Kidney epithelial cell (primary cell): ENCODE measurements at places on chromosomes 16 and 17. TPM values are rescaled to one million over a fixed set of nuclear protein-coding genes. Genes with fewer than 3 reads are reported as not detected.

- no peak for DNase-seq
These were observed 118.7 kb downstream of the SKAP1 start for GRCh38 chr17:48311324-48311723.

DNA sequence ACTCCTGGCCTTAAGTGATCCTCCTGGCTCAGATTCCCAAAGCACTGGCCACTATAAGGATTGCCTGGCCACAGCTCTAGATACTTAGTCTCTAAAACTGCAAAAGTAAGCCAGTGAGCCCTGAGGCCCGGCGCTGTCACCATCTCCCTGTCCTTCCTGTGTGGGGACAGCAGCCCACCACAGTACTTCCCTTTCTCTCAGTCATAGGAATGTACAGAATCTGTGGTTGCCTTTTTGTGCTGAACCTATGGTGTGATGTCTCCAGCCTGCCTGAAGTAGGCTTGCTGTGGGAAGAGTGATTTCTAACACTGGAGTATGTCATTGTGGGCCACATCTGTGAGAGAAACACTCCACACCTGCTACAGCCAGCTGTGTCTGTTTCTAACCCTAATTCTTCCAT, 24.7 kb downstream of the NTAN1 start:
- no peak for DNase-seq

The ZMYND15 gene
- 1.4 and 2.9 TPM in 2 replicates for total RNA-seq

DNA sequence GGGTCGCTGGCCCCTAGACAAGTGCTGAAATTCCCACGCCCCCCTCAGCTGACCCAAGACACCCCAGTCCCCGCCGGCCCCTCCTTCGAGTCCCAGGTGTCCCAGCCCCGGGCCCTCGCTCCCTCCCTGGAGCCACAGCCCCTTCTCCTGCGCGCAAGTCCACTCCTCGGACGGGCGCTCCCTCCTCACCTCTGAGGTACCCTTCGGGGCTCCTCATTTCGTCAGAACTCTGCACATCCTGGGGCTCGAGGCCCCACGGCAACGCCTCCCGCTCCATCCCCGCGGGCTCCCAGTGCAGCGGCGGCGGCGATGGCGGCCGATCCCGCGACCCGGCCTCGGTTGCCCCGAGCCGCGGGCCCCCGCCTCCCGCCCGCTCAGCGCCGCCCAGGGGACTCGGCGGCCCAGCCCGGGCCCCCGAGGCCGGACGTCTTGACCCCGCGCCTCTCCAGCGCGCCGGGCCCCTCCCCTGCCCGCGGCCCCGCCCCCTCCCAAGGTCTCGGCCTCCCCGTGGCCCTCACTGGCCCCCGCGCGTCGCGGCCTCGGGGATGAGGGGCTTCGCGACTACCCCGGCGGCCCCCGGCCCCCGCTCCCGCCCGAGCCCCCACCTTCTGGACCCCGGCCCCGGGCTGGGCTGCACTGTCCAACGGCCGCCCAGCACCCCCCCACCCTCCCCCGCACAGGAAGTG, at the start of gene ZNF768:
TSS of gene ZNF768 (minus strand) at position 430 of the 686 bp plus-strand sequence. CDS start at position 277, 153 bp downstream.
- no peak for DNase-seq

The ASIC2 gene
- total RNA-seq: 0.14 and 0.25 TPM in 2 replicates

GRCh38 chr17:79994602-79995001, 41.1 kb downstream of the TBC1D16 start:
- no peak for DNase-seq

DNA sequence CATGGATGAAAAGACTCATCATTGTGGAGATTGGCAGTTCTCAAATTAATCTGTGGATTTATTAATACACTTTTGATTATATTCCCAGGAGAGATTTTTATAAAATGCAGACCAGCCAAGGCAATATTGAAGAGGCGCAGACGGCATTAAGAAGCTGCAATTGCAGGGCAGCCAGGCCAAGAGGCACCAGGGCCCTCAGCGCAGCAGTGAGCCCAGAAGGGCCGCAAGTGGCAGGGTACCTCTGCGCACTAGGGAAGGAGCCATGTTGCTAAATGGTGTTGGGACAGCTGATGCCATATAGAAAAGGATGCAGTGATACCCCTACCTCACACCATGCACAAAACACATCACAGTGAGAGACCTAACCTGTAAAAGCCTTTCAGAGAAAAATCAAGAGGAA, 36.6 kb upstream of the CHMP6 start:
- no peak for DNase-seq

DNA sequence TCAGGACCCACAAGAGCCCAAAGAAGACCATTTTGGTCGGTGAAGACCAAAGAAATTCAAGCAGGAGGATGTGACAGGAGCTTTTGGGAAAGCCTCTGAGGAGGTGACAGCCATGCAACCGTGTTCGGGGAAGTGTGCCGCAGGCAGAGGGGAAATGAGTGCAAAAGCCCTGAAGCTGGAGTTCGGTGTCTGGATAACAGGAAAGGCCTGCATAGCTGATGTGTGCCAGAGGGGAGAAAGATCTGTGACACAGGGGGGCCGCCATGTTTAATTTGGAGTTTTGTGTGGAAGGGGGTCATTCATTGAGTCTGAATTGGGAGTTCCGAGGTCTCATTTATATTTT, 870 bp upstream of the ZC3H7A start:
- no peak for DNase-seq

The WNK4 gene
- total RNA-seq: 0.67 and 0.96 TPM in 2 replicates

GRCh38 chr16:69031877-69032301, 73.6 kb upstream of the HAS3 start:
- DNase-seq: no peak

The FOXC2 gene
- total RNA-seq: 12.1 and 12.2 TPM in 2 replicates
